ENCODE measurements at places on chromosomes 6 and 20.
A peak's percentile ranks its signal among the peaks of the same experiment; 100 is the strongest.

DNA sequence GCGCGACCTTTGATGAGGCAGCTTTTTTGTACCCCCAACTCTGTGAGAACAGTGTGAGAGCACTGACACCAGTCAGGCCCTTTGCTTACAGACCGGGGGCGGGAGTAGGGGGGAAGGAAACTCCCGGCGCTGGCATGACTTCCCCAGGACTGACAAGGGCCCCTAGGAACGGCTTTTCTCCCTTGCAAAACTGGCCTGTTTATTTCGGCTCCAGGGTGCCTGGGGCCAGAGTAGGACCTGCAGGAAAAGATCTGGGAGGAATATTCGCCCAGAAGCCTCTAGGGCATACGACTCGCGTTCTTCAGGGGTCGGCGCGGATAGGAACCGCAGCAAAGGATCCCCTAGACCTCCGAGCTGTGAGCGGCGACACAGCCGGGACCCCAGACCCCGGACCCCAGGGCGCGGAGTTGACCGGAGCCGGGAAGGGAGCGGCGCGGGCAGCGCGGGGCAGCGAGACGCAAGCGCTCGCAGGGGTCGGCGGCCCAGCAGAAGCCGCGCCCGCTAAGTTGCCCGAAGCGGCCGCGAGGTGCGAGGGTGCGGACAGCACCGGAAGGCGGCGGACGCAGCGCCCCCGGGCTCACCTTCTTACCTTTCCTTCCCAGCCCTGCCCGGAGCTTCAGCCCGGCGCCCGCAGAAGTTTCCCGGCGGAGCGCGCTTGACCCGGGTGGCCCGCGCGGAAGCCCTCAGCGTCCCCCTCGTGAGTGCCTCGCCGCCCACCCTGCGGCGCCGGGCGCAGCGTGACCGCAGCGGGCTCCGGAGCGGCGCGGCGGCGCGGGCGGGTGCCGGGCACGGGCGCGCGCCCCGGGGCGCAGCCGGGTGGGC is at the start of gene POPDC3:
TSS of gene POPDC3 (minus strand) at position 771 of the 822 bp plus-strand sequence. CDS start 18,105 bp downstream, outside the sequence.
- DNase-seq = peak; percentile 28

GRCh38 chr6:73965539-73966029 is 269.6 kb downstream of the CD109 start:
- no peak for DNase-seq

DNA sequence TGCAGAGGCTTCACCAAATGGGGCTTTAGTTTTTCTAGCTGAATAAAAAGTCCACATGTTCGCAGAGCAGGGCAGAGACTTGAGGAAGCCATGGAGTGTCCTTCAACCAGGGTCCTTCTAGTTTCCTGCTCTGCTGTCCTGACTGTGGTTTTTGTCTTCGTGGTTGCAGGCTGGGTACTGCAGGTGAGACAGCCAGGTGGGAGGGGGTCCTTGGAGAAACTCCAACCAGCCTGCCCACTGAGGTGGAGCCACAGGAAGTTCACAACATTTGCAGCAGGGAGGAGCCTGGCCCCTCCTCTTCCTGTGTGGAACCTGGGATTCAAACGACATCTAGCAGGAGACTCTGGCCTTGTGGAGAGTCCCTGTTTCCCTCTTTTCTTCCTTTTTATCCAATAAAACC is 68.8 kb upstream of the MYLIP start:
- no peak for DNase-seq

GRCh38 chr20:873875-874607 is 40.5 kb downstream of the FAM110A start:
- no peak for DNase-seq

DNA sequence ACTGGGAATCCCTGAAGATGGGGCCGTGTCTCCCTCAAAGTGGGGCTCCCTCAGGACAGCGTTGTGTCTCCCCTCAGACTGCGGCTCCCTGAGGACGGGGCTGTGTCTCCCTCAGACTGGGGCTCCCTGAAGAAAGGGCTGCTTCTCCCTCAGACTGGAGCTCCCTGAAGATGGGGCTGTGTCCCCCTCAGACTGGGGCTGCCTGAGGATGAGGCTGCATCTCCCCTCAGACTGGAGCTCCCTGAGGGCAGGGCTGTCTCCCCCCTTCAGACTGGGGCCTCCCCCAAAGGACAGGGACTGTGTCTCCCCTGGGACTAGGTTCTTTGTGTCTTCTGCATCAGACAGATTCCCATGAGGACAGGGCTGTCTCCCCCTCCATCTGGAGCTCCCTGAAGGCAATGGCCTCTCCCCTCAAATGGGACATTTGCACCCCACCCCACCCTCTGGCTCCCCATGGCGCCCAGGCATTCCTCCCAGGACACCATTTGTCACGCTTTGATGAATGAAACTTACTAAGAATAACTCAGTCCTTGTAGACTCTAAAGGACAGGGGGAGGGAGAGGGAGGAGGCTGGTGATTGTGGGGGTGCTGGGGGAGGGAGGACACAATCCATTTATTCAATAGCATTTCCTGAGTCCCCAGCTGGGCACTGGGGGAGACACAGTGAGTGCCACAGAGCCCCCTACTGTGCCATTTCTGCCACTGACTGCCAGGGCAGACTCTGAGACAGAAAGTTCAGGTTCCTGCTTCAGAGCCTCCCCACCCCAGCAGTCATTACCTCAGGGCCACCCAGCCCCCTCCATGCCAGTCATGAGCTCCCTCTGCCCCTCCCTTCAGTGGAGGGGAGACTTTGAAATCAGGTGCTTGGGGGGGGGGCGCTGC is 122.4 kb downstream of the MRPL14 start:
- no peak for DNase-seq

- no peak for DNase-seq
Measured at GRCh38 chr6:26126394-26127235, 39.4 kb downstream of the HFE start.
